ENCODE measurements at places on chromosomes 2 and 18. TPM values are rescaled to one million over a fixed set of nuclear protein-coding genes. Genes with fewer than 3 reads are reported as not detected.

GRCh38 chr2:127769587-127769986 is 41.4 kb downstream of the WDR33 start:
- no peak for DNase-seq

GRCh38 chr2:96977631-96978195 is 8.7 kb downstream of the FAM178B start:
- no peak for DNase-seq

DNA sequence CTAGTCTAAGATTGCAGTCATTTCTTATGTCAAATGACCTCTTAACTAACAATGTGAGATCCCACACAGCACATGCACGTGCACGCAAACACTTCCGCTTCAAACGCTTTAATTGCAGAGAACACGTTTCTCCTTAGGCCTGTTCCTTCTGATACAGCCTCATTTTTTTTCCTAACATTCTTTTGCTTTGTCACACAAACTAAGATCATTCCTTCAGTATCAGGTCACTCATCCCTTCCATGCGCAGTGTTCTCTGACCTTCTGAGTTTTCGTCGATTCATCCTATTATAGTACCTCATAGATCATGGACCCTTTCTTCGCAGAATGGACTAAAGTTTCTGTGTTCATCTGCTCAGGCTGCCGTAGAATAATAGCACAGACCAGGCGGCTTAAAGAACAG is 327.1 kb upstream of the CDH19 start:
- no peak for DNase-seq

GRCh38 chr2:137187216-137187615 is 421.9 kb downstream of the THSD7B start:
- DNase-seq, result no peak

SGPP2 gene
- total RNA-seq, result 74.9 TPM

- DNase-seq, result no peak
Observed at GRCh38 chr2:23530909-23531276, 145.9 kb downstream of the KLHL29 start.
